Fibroblast of the aortic adventitia (primary cell): ENCODE measurements at places on chromosomes 11 and 22. TPM values are rescaled to one million over a fixed set of nuclear protein-coding genes. Genes with fewer than 3 reads are reported as not detected.

The POU2AF3 gene
- total RNA-seq, result 0.45 and 1.3 TPM in 2 replicates

The DEUP1 gene
- total RNA-seq, result not detected in 2 replicates

The ENDOD1 gene
- 17.6 and 39.8 TPM in 2 replicates for total RNA-seq

The WBP2NL gene
- 0.18 and 1.6 TPM in 2 replicates for total RNA-seq

The AKIP1 gene
- 22.1 and 32.7 TPM in 2 replicates for total RNA-seq

The SYTL2 gene
- 5.2 and 52.4 TPM in 2 replicates for total RNA-seq

The CCDC116 gene
- total RNA-seq, result 0.18 and 0.25 TPM in 2 replicates

The SLC5A1 gene
- under 0.01 and 0.25 TPM in 2 replicates for total RNA-seq

The MRGPRX4 gene
- total RNA-seq, result not detected in 2 replicates

The CHCHD10 gene
- total RNA-seq, result 2.5 and 2.6 TPM in 2 replicates

The KIRREL3 gene
- 0.08 and 0.45 TPM in 2 replicates for total RNA-seq

The EEF1G gene
- 1,443 and 1,493 TPM in 2 replicates for total RNA-seq

The SLC6A5 gene
- not detected in 2 replicates for total RNA-seq

The MAJIN gene
- not detected in 2 replicates for total RNA-seq

The FGF3 gene
- not detected in 2 replicates for total RNA-seq

The SCGB1A1 gene
- not detected in 2 replicates for total RNA-seq

The POLD3 gene
- total RNA-seq, result 12.8 and 26.8 TPM in 2 replicates
